ENCODE measurements at places on chromosomes 16 and 17. TPM values are rescaled to one million over a fixed set of nuclear protein-coding genes. Genes with fewer than 3 reads are reported as not detected.

GRCh38 chr16:49278567-49278827, 3.1 kb downstream of the CBLN1 start:
- no peak for DNase-seq

DNA sequence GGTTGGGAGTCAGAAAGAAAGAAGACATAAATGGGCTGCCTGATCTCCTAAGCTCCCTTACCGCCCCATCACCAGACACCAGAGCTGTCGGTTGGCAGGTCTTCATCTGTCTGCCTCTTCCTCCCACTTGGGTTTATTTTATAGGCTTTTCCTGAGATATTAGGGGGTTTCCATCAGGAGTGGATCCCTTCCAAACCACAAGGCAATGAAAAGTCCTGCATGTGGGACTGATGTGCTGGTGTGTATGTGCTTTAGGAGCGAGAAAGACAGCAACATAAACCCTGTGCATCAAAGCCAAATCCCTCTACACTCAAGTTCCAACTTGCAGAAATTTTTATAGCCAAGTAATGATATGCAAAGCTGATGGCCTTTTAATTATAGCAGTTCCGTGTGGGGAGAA, 389.5 kb downstream of the SLC39A11 start:
- DNase-seq, result peak; percentile 76

DNA sequence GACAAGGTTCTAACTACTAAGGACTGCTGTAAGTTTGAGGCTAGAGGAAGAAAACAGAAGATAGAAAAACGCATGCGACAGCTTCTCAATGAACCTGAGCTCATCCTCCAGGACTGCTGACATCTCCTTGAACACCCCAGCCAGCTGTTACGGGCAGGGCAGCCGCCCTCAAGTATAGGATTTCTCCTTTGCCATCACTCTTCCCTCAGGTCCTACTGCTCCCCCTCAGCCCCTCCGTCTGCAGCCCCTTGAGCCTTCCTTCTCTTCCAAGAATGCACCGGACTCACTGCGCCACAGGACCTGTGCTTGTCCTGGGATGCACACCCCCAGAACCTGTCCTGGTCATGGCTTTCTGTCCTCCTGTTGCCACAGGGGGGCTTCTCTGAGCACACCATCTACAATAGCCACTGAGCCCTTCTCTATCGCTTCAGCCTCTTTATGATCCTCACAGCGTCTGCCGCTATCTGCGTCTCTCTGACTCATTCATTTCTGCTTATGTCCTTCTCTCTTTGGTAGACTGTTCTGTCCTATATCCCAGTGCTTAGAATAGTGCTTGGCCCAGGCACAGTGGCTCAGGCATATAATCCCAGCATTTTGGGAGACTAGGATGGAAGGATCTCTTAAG, 15.7 kb upstream of the XYLT2 start:
- DNase-seq, result no peak

- no peak for DNase-seq
These were observed 9.7 kb upstream of the RSKR start for GRCh38 chr17:28623696-28624095.

- no peak for DNase-seq
These were observed 14.8 kb downstream of the UNK start for GRCh38 chr17:75799402-75799801.

GRCh38 chr16:66334853-66335574, 31.5 kb upstream of the CDH5 start:
- no peak for DNase-seq

DNA sequence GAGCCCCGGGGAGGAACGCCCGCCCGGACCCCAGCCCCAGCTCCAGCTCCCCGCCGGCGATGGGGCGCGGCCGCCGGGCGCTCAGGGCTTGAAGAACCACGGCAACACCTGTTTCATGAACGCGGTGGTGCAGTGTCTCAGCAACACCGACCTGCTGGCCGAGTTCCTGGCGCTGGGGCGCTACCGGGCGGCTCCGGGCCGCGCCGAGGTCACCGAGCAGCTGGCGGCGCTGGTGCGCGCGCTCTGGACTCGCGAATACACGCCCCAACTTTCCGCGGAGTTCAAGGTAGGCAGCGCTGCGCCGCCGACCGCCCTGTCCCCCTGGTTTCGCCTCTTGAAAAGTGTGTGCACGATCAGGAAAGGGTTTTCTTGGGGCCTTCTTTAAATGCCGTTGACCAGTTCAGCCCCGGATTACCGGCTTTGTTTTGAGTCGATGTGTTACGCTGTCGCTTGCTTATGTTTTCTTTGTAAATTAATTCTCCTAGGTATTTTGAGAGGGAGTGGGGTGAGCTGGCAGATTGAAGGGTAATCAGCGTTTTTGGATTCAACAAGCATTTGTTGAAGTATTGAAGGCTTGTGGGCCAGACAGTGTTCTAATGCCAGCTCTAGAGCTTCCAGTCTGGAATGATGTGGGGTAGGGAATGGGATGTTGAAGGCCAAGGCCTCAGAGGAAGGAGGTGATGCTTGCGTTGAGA, 681 bp downstream of the USP43 start:
- peak; percentile 76 for DNase-seq

GRCh38 chr16:30179931-30180330, 3.5 kb upstream of the CORO1A start:
- no peak for DNase-seq

The TBX21 gene
- not detected for total RNA-seq

The CHRNE gene
- total RNA-seq, result not detected

The TNP2 gene
- total RNA-seq, result not detected

The C17orf67 gene
- total RNA-seq, result 0.17 TPM
